ENCODE measurements at places on chromosomes 1 and 21.

DNA sequence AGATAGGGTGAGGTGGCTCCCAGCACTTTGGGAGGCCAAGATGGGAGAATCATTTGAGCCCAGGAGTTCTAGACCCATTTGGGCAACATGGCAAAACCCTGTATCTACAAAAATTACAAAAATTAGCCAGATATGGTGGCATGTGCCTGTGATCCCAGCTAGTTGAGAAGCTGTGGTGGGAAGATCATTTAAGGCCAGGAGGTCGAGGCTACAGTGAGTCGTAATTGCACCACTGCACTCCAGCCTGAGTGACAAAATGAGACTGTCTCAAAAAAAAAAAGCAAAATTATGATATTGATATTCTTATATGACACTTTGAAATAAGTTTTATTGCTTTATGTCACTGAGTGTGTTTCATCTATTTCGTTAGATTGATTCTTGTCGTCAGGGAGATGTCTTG is 7.4 kb downstream of the ACADM start:
- DNase-seq = no peak

GRCh38 chr1:219900201-219900600 is 28.2 kb downstream of the SLC30A10 start:
- DNase-seq = no peak

- DNase-seq = no peak
These were observed 26.7 kb upstream of the MYOCOS start for GRCh38 chr1:171595324-171595723.

GRCh38 chr1:225809842-225810578 is at the start of gene EPHX1:
TSS of gene EPHX1 (plus strand) at chr1:225810124. CDS start at chr1:225828730, 18,606 bp downstream.
- peak; percentile 54 for DNase-seq

GRCh38 chr1:53732409-53732808 is 6.6 kb downstream of the GLIS1 start:
- DNase-seq = no peak

DNA sequence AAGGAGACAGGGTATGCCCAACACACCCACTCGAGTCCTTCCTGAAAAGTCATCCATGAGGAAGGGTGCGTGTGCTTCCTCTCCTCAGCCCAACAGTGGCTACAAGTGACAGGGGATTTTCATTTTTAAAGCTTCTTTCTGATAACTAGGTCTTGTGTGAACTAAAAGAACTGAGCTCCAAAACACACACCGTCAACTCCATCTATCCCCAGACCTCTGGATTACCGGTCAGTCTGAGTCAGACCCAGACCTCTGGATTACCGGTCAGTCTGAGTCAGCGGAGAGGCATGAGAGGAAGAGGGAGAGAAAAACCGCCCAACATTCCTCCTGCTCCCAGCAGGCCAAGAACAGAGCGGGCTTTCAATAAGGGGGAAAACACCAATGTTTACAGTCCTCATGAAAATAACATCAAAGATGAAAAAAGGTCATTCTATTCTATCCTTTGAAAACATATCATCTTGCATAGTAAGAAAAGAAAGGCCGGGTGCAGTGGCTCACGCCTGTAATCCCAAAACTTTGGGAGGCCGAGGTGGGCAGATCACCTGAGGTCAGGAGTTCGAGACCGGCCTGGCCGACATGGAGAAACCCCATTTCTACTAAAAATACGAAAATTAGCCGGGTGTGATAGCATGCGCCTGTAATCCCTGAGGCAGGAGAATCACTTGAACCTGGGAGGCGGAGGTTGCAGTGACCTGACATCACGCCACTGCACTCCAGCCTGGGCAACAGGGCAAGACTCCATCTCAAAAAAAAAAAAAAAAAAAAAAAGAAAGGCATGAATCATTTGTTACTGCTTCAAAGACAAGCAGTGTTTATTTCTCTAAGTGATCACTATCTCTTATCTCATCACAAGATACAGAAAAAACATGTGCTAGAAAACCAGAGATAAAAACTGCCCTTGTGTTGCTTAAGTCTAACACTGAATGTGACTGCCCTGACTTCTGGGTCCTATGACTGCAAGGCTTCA is 3.4 kb downstream of the PTTG1IP start:
- no peak for DNase-seq

DNA sequence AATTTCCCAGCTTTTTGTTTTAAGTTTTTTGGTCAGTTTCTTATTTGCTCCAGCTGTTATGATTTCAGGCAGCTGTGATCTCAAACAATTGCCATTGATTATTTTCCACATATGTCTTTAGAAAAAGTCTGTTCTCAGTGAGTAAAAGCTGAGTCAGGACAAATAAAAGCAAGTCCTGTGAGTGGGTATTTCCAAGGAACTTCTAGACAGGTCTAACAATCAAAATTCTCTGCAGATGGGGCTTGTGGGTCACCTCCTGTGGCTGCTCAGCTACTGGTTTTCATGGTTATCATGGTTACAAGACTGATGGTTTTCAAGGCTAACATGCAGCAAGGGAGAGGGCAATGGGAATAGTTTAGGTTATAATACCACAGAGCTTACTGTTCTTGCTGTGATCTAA is 585.7 kb downstream of the LMO4 start:
- DNase-seq = no peak

- no peak for DNase-seq
These were observed 78.8 kb upstream of the CD1D start for GRCh38 chr1:158101927-158102326.

- no peak for DNase-seq
These were observed 88.7 kb downstream of the IARS2 start for GRCh38 chr1:220182656-220183055.

DNA sequence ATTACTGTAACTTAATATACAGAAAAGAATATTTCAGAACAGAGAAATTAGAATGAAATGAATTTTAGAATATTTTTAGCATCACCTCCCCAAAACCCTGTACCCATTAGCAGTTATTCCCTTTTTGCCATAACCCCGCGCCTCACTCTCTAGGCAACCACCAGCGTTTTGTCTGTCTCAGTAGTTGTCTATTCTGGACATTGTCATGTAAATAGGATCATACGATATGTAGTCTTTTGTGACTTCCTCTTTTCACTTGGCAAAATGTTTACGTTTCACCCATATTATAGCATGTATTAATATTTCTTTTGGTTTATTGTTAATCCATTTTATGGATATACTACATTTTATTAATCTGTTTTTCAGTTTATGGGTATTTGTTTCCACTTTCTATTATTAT is 24.9 kb downstream of the SOAT1 start:
- no peak for DNase-seq

GRCh38 chr1:196897158-196897828 is 9.4 kb downstream of the CFHR4 start:
- no peak for DNase-seq

DNA sequence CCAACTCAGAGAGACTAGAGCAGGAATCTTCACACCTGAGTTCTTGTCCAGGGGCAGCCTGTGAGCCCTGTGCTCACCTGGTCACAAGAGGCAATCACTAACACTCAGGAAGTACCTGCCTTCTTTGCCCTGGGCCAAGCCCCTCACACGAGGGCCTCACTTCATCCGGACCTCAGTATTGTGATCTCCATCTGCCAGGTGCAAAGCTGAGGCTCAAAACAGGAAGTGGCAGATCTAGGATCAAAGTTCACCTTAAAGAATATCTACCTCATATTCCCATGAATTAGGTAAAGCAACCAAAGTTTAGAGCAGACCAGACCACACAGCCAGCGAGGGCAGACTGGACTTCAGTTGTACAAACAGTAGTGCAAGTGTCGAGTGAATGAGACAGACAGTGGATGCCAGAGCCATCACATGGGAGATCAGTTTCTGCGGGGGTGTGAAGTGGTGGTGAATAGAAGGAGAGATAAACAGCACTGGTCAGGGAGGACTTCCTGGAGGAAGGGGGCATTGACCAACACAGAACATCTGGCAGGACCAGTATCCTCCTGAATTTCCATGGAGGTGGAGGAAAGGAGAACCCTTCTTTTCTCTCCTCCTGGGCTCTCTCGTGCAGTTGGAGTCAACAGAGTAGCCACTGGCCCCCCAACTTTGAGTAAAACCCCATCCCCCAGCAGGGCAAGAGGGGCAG is 116.6 kb upstream of the ZBTB40 start:
- DNase-seq = no peak

GRCh38 chr1:111218701-111219556 is 8.6 kb upstream of the CHI3L2 start:
- DNase-seq = no peak

DNA sequence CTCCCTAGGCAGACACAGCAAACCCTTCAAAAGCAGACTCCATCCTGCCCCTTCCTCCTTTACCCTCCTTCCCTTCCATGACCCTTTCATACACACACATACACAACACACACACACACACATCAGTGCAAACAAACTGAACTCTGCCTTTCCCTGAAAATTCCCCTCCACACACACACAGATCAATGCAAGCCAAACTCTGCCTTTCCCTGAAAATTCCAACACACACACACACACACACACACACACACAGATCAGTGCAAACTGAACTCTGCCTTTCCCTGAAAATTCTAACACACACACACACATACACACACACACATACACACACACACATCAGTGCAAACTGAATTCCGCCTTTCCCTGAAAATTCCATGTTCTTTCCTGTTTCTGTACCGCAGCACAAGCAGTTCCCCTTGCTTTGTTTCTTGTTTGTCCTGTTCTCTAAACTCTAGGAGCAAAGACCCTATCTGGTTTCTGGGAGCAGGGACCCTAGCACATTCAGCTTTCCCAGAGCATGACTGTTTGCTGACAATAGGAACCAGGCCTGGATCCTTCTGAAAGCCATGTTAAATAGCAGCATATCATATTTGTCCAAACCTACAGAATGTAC is 91.0 kb downstream of the PTPN14 start:
- DNase-seq = no peak

DNA sequence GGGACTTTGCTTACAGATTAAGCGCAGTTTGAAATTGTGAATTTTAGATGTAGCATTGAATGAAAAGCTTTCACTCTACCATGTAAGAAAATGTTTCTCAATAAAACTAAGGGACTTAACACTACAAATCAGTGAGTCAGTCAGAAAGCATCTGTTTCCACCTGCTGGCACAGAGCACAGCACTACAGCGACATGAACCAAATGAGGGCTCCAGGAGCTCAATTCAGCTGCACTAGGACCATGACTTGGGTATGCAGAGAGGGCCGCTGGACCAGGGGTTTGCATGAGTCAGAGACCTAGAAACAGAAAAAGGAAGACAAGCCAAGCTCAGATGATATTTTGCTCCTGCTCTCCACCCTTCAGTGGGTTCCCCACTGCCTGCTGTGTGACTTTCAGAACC is 5.2 kb downstream of the SUSD4 start:
- no peak for DNase-seq

- no peak for DNase-seq
These were observed 14.1 kb downstream of the DISP1 start for GRCh38 chr1:222828939-222829338.

DNA sequence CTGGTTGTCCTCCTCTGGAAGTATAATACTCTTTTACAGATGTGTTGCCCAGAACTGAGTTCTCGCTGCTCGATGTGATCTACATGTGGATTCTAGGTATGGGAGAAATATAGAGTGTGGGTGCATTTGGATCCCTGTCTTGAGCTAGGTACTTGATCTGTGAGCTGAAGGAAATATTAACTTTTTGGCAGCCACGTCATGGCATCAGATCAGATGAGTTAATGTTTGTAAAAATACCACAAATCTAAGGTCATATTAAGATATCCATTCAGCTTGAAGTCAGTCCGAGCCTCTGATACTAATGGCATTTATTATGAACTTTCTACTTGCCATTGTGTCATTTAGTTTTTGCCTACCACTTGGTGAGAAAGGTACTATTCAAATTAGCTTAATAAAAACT is 24.6 kb downstream of the MAPKAPK2 start:
- no peak for DNase-seq

DNA sequence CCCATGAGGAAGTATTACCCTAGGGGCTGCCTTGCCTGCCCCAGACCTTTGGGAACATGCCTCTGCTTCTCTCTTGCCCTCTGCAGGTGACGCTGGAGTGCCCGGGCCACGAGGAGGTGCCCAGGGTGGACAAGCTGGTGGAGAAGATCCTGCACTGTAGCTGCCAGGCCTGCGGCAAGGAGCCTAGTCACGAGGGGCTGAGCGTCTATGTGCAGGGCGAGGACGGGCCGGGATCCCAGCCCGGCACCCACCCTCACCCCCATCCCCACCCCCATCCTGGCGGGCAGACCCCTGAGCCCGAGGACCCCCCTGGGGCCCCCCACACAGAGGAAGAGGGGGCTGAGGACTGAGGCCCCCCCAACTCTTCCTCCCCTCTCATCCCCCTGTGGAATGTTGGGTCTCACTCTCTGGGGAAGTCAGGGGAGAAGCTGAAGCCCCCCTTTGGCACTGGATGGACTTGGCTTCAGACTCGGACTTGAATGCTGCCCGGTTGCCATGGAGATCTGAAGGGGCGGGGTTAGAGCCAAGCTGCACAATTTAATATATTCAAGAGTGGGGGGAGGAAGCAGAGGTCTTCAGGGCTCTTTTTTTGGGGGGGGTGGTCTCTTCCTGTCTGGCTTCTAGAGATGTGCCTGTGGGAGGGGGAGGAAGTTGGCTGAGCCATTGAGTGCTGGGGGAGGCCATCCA is 7.8 kb upstream of the HTR6 start:
- DNase-seq = no peak

DNA sequence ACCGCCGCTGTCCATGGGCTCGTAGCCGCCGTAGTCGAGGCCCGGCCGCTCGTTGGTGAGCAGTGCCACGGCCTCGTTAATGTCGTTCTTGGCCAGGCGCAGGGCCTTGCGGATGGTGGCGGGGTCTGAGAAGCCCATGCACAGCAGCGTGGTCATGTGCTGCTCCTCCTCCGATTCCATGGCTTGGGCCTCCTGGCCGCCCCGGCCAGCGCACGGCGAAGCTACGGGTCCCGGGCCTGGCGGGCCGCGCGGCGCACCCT is 300 bp downstream of the USP24 start:
- peak; percentile 4 for DNase-seq

- no peak for DNase-seq
These were observed 76.3 kb upstream of the ZC3H12A start for GRCh38 chr1:37398096-37398495.

DNA sequence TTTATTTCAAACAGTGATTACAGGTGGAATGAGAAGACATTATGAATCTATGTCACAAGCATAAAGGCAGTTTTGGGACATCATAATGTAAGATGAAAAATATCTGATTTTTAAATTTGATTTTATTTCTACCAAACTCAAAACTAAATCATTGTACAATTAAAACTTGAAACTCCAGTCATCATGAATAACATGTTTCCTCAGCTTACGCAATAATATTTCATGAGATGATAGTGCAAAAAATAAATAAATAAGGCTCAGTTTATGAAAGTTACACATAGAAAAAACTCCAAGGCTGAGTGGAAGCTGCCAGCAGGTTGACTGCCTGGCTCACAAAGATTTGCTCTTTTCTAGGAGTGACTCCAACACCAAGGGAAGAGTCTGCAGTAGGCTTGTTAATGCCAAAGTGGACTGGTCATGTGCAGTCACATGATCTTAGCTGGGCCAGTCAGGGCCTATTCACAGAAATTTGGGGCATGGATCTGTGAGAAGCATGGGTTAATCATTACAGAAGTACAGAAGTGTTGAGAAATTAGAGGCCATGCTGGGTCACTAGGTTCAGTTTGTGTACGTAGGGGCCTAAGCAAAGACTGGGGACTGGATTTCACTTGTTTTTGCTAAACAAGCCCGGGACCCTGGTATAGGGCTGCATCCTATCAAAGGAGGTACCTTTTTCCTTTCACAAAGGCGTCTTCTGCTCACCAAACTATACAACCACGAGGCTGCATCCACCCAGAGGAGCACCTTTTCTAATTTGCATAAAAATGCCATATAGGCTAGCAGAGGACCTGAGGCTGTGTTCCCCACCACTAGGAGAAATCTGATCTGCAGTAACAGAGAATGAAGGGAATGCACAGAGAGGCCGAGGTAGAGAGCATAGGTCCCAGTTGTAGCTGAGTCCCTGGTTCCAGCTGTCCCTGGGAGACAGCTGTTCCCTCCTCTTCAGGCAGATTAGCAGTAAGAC is 4.9 kb upstream of the ABCA4 start:
- DNase-seq = no peak

- DNase-seq = no peak
These were observed 27.5 kb downstream of the EPHA2 start for GRCh38 chr1:16128338-16128741.
